Stimulated activated CD4-positive, alpha-beta T cell treated with anti-CD3 and anti-CD28 coated beads, Interleukin-1b, Interleukin-23, amount 100 ng/mL, for 24 hours (primary cell): ENCODE measurements at places on chromosomes 2 and 18.

DNA sequence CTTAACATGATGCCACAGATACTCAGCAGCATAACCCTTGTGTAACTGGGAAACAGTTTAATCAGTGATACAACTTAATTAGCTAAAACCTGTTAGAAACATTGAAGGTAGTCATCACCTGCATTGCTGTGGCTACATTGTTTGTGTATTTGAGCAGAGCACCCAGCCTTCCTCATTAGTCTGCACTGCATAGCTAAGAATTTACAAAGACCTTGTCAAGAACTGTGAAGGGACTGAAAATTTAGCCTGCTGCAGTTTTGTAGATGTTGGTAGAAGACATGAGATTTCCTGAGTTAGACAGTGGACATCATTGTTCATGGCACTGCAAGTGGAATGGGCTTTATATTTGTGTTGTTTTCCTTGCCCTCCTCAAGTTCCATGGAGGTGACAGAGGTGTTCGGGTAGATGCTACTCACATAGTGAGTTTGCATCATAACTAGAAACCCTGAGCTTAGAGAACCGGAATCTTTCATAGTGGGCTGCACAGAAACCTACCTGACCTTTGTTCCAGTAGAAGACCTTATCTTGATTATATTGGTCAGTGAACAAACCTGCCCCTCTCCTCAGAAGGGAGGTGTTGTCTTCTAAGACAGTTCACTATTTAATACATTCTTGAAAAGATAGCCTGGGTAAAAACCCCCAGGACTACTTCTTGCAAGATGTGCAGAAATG is 12.5 kb downstream of the VAPA start:
- DNase-seq: no peak

GRCh38 chr2:203759690-203760365 is 53.4 kb downstream of the CD28 start:
- DNase-seq: no peak

DNA sequence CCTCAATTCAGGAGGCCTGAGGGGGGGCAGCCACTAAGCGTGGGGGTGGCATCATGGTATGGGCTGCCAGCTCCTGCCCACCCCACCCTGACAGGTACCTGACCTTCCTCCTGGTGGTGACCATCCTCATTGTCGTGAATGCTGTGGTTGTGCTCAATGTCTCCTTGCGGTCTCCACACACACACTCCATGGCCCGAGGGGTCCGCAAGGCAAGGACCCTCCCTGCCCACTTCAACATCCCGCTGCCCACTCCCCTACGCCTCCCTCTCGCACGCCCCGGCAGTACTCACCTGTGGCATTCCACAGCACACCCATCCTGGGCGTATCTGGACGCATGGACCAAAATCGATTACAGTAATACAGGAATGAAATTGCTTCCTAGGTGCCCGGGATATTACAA is 4.0 kb downstream of the CHRNG start:
- DNase-seq: no peak

GRCh38 chr2:24559473-24560113 is 68.5 kb downstream of the NCOA1 start:
- no peak for DNase-seq

DNA sequence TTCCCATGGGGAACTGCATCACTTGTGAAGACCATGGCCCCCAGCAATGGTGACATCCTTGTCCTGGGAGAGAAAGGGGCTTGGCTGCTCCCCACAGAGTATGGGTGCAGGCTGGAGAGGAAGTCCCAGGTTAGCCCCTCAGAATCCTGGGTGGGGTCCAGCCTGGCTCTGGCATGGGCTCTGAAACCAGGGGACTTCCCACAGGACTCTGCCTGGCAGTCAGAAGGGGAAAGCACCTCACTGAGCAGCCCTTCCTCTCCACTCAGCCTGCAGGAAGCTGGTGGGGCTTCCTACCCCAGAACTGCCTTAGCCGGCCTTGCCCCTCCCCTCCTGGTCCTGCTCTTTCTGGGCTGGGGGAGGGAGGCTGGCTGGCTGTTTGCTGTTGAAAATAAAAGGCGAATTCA is 3.7 kb downstream of the NEURL3 start:
- no peak for DNase-seq

GRCh38 chr2:289362-290089 is 1.6 kb upstream of the ALKAL2 start:
- DNase-seq: no peak

DNA sequence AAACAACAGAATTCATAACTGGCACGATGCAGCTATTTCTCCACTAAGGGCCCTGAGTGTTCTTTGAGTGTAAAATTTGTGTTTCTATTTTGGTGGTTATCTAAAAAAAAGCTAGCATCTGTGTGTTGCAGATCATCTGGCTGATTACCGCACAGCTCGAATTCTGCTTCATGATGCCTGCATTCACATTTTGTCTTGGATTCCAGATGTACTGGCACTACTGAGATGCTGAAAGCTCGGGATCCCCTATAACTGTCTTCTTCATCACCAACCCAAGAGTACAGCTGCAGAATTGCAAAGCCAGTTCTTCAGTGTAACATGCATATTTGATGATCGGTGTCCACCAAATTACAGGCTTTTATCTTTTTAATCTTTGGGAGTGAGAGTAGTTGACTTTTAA is 51.6 kb upstream of the ZNF532 start:
- no peak for DNase-seq

GRCh38 chr2:96965781-96966514 is 20.4 kb downstream of the FAM178B start:
- no peak for DNase-seq

DNA sequence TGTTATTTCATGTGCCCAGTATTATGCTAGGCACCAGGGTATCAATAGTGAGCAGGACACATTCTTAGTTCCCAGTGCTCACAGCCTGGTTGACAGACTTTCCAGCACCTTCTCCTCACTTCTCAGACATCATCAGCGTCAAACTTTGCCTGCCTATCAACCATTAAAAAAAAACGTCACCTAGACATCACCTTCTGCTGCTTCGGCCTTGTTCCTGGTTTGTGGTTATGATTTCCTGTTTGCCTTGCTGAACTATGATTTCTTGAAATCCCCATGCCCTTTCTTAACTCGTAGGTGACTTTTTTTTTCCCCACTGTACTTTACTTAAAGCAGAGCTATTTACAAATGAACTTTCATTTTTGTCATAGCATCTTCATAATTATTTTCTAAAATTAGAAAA is 60.4 kb upstream of the NABP1 start:
- DNase-seq: no peak

- DNase-seq: no peak
These were observed 500.6 kb downstream of the SATB2 start for GRCh38 chr2:198957181-198957580.

- DNase-seq: no peak
These were observed 141.9 kb upstream of the DLX2 start for GRCh38 chr2:172244419-172245130.

GRCh38 chr18:34258176-34258575 is 33.5 kb upstream of the NOL4 start:
- no peak for DNase-seq

DNA sequence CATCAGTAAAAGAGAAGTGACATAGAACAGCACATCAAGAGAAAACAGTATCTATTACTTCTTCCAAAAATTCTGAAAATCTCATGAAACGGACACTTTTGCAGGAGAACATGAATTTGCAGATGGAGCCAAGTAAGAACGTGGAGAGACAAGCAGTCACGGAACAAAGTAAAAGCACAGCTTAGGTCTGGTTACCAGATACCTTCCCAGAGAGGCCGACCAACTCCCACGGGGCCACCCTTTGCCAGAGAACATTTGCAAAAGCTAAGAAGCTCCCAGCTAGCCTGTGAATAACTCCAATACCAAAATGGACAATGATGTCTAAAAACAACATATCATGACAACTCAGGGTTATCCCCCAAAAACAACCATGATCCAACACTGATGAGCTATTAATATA is 38.9 kb downstream of the THAP4 start:
- DNase-seq: no peak
